ENCODE measurements at places on chromosomes 12 and 14.

DNA sequence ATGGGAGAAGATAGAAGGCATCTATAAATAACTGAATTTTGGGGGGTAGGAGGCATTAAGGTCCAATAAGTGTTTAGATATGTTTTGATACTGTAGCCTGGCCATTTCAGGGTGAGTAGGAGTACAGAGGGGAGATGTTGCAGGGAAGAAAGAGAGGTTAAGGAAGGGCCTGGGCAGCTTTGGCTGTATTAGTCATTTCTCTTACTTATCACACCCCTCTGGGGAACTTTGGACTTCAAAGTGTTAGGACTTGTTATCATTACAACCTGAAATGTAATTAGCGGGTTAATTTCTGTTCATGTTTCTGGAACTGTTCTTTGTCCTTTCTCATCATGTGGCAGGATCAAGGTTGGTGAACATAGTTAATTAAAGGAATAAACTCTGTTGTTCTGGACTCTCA lies 40.3 kb downstream of the SUSD6 start:
- no peak for DNase-seq

GRCh38 chr14:103629503-103630121 lies 601 bp downstream of the KLC1 start:
- DNase-seq: peak; percentile 37

- no peak for DNase-seq
These were observed 247.3 kb downstream of the LRIG3 start for GRCh38 chr12:58673021-58673420.

GRCh38 chr14:23654231-23654630 lies 18.1 kb downstream of the DHRS2 start:
- DNase-seq: no peak

GRCh38 chr12:114093520-114093919 lies 127.4 kb upstream of the RBM19 start:
- no peak for DNase-seq

DNA sequence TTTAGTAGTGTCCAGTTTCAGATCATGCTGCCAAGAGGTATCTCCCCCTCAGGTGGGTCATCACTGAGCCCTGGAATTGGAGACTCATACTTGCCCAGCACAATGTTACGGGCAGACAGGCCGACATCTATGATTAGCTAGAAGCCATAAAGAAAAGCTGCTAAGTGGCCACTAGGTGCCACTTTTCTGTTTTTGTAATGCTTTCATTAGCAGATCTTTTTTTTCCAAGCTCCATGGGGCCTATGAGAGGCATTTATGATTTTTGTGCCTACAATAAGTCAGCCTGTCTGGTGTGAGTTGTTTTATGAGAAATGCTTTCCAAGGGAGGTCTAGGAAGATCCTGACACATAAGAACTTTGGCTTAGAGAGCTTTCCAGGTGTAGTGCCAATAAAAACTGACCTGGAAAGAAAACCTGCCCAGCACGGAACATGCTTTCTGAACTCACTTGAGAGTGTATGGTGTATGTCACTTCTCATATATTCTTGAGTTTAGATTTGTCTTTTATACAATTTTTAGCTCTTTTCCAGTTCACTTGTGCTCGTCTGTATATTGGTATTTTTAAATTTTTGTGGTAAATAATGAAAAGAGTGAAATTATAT lies 21.8 kb upstream of the SMCO2 start:
- DNase-seq: no peak

DNA sequence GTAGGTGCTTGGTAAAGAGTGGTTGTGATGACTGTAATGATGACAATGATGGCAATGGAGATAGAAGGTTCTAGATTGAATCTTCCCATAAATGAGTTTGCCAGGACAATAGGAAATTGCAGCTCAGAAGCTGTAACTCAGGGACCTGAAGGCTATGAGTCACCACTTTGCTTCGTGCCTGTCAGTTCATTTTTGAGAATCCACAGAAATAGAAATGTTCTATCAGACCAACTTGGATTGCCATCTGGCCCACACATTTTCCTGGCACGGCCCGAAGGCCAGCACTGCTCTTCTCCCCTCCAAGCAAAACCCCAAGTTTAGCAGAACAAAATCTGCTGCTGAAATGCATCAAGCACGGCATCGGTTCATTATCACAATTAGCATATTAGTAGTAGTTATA lies 1127.0 kb downstream of the BCL11B start:
- DNase-seq: no peak

GRCh38 chr14:82075566-82075965 lies 541.9 kb upstream of the SEL1L start:
- no peak for DNase-seq

DNA sequence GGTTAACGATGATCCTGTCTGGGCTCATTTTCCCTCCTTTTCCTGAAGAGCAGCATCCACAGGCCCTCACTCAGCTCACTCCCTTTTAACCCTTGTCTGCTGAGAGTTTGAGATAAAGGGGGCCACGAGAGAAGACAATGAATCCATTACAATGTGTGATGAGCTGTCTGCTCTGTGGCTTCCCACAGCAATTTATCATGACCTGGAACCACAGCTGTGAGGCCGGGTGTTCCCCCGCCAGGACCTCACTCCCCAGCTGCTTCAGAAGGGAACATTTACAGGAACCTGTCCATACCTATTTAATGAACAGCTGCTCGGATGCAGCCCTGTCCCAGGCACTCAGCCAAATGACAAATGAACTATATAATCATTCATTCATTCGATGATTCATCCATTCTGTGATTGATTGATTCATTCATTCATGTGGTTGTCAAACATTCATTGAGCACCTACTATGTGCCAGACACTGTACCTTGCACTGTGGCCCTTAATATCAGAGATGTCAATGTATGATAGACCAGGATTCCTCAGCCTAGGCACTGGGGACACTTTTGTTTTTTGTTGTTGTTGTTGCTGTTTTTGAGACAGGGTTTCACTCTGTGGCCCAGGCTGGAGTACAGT lies 18.5 kb upstream of the P2RX7 start:
- DNase-seq: no peak

DNA sequence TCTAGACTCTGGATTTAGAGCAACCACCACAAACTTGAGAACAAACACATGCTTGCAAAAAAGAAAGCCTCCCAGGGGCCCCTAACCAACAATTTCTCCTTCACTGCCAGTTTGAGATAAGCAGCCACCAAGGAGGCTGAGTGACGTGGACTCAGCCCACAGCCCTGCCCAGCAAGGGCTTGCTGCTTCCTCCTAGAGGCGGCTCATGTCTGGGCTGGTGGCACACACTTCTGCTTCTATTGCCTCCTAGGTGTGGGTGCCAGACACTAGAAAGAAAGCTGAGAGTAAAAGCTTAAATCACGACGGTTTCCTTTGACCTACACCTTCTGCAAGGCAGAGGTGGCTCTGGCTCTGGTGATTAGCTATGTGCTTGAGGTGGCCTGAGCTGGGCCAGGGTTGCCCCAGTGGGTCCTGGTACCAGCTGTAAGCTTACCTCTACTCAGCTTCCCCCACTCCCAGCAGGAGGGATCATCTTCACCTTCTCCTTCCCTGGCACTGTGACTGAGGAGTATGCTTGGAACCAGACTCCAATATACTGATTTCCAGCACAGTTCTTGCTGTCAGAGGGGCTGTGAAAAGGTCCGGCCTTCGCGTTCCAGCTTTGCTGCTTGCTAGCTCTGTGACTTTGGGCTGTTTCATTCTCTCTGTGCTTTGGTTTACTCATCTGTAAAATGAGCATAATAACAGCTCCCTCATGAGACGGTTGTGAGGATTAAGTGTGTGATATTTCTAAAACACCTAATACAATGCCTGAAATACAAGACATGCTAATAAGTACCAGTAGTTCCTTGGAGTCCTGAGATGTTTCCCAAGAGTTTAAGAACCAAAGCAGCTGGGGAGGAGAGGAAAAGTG lies 89.7 kb upstream of the PARP11 start:
- peak; percentile 23 for DNase-seq

DNA sequence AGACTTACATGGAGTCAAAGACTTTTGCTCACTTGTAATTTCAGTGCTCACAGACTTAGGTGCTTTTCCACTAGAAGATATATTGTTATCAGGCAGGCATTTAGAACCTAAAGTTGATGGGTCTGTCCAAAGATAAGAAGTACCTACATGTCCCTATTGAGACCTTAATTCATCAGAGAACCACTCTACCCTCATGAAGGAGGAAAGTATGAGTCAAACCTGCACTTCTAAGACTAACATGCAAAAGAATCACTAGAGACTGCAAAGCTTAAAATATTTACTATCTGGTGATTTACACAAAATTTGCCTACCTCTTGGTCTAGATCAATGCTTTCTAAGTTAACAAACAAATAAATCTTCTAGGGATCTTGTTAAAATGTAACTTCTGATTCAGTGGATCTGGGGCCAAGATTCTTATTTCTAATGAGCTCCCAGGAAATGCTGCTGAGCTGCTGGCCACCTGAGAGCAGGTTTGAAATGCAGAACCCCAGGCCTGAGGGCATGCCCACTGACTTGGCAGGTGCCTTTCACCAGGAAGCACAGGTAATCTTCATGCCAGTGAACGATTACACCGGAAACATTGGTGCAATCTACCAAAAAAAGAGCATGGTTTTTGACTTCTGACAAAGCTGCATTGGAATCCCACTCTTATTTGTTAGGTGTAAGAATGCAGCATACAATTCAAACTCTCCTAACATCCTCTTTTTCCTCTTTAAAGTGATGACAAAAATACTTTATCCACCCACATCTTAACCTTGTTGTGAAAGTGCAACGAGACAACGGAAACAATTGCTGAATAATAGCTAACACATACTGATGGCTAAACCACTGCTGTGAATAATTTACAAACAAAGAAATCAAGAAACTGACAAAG lies 214.2 kb downstream of the ADAMTS20 start:
- no peak for DNase-seq

- DNase-seq: no peak
These were observed 119.6 kb downstream of the DERA start for GRCh38 chr12:16030744-16031143.

GRCh38 chr14:42911642-42912041 lies 1305.0 kb downstream of the LRFN5 start:
- DNase-seq: no peak

- no peak for DNase-seq
These were observed 42.6 kb upstream of the PTHLH start for GRCh38 chr12:28015165-28015564.

DNA sequence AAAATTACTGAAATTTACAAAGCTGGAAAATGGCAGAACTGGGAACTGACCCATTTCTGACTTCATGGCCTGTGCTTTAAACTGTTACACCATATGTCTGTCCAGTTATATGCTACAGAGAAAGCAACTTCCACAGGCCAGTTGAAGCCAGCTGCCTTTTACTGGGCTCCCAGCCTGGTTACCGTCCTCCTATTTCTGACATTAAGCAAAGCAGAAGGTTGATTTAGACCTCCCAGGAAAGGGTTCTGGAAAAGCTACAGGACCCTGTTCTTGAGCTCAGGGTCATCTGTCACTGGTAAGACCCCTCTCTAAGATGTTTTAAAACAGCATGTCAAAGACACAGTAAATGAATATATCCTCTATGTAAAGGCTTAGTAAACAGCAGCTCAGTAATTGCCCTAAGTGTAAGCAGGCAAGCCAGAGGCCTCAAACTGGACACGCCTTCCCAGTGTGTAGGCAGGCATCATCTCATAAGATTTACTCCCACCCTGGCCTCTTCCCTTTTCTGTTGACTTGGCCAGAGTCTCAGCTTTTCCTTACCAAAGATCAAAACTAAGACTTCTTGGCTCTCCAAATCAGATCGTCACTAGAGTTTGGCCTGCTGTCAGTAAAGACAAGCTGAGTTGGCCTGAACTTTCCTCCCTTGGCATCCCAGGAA lies 55.4 kb upstream of the RNU6-8 start:
- no peak for DNase-seq

GRCh38 chr14:22089940-22090339 lies 416.3 kb upstream of the OR4E1 start:
- DNase-seq: no peak

GRCh38 chr12:131312793-131313545 lies 359.3 kb downstream of the ADGRD1 start:
- no peak for DNase-seq

GRCh38 chr14:104113631-104114420 lies 24.6 kb upstream of the KIF26A start:
- DNase-seq: no peak

DNA sequence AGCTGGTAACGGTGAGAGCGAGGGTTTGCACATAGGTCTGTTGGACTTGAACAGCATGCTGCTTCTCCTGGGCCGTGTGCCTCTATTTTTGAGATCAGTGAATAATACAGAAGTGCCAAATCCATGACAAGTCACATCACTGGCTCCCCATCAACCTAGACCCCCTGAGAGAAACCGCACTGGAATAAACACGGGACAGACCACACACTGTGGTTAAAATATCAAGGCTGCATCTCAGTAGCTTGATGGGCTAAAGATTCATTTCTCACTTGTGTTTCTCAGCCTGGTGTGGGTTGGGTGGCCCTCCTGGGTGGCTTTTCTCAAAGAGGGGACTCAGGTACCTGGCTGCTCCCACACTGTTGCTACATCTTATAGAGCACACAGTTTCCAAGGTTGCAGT lies 191.0 kb downstream of the DICER1 start:
- no peak for DNase-seq

GRCh38 chr14:92009604-92010003 lies 30.3 kb downstream of the TRIP11 start:
- DNase-seq: no peak

DNA sequence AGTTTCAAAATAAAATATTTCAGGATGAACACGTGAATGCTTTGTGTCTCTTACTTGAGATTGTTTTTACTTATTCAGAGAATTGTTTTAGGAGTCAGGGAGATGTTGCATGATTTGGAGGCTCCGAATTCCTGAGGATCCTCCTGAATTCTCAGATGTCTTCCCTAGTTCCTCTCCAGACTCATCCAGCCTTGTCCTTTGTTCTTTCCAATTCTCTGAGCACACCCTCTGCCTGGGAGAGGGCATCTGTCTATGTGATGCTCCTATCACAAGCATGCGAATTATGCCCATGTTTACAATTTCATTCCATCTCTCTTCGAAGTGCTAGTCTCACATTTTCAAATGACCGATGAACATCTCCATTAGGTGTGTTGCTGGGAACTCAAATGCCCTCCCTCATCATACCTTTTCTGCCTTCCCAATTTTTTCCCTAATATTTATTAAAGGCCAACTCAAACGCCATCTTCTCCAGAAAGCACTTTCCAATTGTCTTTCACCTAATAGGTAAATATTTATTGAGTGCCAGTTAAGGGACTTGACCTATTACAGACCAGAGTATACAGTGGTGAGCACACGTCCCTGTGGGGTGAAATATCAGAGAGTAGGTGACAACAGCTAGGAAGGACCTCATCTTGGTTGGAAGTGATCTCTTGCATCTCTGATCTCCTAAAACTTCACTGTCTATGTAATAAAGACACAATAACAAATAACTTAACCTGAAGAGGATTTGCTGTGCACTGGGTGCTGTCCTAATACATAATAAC lies 64.4 kb downstream of the ARF6 start:
- no peak for DNase-seq

GRCh38 chr14:93977790-93978581 lies 1.6 kb upstream of the ASB2 start:
- no peak for DNase-seq

- DNase-seq: no peak
These were observed 205.3 kb upstream of the NAV3 start for GRCh38 chr12:77625441-77625840.

- DNase-seq: no peak
These were observed 9.9 kb downstream of the KRT83 start for GRCh38 chr12:52311285-52311648.

All from stimulated activated CD8-positive, alpha-beta memory T cell treated with anti-CD3 and anti-CD28 coated beads, Interleukin-15, amount 100 ng/mL, for 24 hours (primary cell).